ENCODE measurements at places on chromosomes 1 and 21.
A peak's percentile ranks its signal among the peaks of the same experiment; 100 is the strongest.

DNA sequence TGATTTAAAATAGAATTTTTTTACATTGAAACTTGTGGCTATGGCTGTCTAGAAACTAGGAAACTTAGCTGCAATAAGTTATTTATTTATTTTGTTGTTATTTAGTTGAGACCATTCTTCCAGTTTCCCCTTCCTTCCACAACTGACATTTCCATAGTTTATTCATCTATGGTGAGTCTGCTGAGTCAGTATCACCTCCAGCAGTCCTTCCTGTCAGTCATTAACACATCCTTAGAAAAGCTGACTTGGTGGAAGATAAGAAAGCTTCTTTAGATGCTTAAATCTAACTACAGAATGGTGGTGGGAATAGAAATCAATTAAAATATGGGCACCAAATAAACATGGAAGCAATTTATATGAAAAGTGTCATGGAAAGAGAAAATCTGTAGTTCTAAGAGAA, 714.0 kb downstream of the RWDD3 start:
- no peak for DNase-seq

DNA sequence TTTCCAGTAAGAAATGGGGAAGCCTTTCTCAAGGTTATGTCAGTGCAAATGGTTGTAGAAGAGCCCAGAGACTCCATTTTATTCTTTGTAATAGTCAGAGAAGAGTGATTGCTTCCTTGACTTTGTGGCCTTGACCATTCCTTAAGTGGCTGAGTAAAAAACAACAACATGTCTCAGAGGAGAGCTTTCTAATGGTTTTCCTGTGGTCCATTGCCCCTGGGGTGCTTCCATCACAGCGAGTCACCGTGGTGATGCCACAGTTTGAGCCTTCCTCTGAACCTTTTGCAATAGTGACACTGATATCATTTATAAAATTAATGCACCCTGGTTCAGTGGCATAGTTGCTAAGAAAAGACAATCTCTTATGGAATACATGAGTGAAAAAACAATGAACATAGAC, 38.6 kb downstream of the PAPPA2 start:
- no peak for DNase-seq

GRCh38 chr1:246565751-246566127, 322 bp downstream of the TFB2M start:
- no peak for DNase-seq

DNA sequence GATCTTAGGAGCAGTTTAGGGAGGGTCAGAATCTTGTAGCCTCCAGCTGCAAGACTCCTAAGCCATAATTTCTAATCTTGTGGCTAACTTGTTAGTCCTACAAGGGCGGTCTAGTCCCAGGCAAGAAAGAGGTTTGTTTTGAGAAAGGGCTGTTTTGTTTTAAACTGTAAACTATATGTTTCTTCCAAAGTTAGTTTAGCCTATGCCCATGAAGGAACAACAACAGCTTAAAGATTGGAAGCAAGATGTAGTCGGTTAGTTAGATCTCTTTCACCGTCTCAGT, 62.0 kb downstream of the SLC16A1 start:
- no peak for DNase-seq

DNA sequence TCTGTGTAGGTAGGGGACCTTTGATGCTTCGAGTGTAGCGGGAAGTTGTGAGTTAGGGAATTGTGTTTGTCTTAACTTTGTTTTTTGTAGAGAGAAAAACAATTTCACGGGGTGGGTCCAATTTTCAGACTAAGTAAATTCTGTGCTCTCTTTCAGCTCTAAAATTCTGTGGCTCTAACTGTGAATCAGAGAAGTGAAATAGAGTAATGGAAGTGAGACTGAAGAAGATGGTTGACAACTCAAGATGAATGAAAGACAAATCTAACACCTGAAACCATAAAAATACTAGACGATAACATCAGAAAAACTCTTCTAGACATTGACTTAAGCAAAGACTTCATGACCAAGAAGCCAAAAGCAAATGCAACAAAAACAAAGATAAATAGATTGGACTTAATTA, 4.4 kb upstream of the FMO1 start:
- DNase-seq: no peak

GRCh38 chr1:21051177-21051825, 125.4 kb downstream of the EIF4G3 start:
- no peak for DNase-seq

DNA sequence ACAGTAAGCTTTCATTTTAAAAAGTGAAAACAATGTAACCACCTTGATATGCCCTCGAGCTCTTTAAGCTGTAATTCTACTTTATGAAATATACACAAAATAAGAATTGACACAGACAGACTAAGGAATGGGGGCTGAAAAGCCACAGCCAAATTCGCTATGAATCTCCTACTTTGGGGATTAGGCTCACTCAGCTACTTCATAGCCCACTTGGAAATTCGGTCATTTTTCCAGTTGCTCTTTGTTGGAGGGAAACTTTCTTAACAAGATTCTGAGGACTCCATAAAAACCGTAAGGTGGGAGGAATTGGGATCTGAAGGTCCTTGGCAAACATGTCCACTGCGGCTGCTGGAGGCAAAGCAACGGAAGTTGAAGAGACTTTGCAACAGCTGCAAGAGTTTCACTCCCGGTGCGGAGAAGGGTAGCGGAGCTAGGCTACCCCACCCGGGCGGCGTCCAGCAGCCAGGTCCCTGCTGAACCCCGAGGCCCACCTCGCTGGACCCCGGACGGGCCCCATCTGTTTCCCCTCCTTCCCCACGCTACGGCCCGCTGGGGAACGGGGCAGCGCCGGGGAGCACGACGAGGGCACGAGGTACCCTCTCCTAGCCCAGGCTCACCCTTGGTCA, 634 bp downstream of the MYCBP start:
- peak; percentile 9 for DNase-seq

GRCh38 chr1:189609167-189609566, 868.5 kb downstream of the BRINP3 start:
- no peak for DNase-seq

GRCh38 chr1:201702936-201703335, 126.0 kb upstream of the IPO9 start:
- DNase-seq: peak; percentile 81

DNA sequence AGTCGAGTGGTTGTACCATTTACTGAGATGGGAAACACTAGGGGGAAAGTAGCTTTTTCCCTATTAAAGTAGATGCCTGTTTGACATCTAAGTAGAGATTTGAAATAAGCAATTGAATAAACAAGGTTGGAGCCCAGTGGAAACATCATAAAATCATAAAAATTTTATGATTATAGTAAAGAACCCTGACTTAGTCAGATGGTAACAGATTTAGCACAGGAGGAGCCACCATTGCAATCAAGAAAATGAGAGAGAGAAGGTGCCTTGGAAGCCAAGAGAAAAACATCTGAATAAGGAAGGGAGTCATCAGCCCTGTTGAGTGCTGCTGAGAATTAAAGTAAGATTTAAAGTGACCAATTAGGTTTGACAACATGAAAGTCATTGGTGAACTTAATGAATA, 49.8 kb downstream of the SMG7 start:
- DNase-seq: no peak

- no peak for DNase-seq
Measured at GRCh38 chr1:228469413-228470162, 17.6 kb upstream of the RNF187 start.

- DNase-seq: no peak
Measured at GRCh38 chr1:49060766-49061165, 284.1 kb upstream of the BEND5 start.

GRCh38 chr1:70256664-70257063, 35.5 kb downstream of the SRSF11 start:
- no peak for DNase-seq

- DNase-seq: no peak
Measured at GRCh38 chr1:6424619-6425593, at the start of gene ESPN. TSS of gene ESPN (plus strand) at chr1:6424776. CDS start at chr1:6424956, 180 bp downstream.

GRCh38 chr1:10973956-10974881, 38.2 kb upstream of the TARDBP start:
- no peak for DNase-seq

DNA sequence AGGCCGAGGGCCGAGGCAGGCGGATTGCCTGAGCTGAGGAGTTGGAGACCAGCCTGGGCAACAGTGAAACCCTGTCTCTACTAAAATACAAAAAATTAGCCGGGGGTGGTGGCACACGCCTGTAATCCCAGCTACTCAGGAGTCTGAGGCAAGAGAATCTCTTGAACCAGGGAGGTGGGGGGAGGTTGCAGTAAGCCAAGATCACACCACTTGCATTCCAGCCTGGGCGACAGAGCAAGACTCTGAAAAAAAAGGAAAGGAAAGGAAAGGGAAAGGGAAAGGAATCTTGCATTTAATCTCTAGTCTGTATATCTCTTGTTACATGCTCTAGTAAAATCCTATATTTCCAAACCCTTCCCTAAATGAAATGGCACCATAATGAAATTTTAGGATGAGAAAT, 328.3 kb upstream of the ADGRL2 start:
- DNase-seq: no peak

- DNase-seq: no peak
Measured at GRCh38 chr1:110298991-110299390, 40.2 kb upstream of the RBM15 start.

- no peak for DNase-seq
Measured at GRCh38 chr1:28421744-28422143, 52.2 kb downstream of the PHACTR4 start.

GRCh38 chr1:3678361-3679097, 26.2 kb downstream of the TP73 start:
- no peak for DNase-seq

DNA sequence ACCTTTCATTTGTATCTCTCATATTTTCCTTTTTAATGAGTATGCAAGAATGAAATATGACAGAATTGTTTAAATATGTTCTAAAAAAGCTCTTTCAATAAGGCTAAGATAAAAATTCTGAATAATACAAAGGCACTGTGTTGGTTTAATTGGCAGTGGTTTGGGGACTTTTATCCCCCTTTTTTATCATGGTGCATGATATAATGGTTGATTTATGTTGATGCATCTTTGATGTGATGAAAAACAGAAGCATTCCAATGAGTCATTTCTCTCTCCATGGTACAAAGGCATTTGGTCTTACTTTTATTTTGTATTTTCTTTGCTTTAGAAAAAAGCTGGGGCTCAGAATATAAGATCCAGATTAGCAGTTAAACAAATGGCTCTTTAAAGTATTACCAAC, 127.2 kb upstream of the GREM2 start:
- DNase-seq: no peak

DNA sequence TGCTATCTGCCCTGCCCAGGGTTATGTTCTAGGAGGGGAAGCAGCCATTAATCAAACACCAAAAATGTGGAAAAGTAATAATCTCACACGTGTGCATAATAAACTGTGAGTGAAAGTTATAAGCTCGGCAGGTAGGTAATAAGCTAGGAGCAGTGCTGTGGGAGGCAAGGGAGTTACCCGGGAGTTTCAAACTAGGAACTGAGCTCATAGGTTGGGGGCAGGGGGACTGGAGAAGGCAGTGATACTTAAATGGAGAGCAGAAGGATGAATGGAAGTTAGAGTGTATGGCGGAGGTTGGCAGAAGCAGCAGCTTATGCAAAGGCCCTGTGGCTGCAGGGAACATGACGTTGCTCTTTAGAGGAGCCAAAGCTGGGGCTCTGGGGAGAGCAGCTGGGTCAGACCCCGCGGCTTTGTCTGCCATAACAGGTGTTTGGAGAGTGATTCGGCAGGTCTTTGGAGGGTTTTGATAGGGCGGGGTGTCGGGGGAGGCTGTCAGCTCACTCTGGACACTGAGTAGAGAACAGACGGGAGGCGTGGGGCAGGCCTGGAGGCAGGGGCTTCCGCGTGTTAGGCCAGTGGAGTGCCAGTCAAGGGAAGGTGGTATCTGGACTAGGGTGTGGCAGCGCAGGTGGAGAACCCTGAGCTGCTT, 20.0 kb downstream of the PTPRF start:
- DNase-seq: peak; percentile 39

DNA sequence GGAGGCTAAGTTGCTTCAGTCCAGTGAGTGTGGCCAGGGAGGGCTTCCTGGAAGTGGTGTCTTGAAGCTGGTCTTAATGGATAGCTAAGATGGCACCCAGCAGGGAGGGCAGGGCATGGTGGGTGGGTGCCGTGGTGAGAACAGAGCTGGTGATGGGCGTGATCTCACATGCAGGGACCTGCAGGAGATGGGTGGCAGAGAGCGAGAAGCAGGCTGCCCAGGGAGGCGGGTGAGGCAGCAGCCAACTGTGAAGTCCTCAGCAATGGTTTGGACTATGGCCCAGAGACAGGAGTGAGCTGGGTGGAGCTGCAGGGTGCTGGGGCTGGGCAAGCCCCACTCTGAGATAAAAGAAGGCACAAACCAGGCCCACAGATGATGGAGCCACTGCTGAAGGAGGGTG, 50.7 kb downstream of the UMODL1 start:
- no peak for DNase-seq

DNA sequence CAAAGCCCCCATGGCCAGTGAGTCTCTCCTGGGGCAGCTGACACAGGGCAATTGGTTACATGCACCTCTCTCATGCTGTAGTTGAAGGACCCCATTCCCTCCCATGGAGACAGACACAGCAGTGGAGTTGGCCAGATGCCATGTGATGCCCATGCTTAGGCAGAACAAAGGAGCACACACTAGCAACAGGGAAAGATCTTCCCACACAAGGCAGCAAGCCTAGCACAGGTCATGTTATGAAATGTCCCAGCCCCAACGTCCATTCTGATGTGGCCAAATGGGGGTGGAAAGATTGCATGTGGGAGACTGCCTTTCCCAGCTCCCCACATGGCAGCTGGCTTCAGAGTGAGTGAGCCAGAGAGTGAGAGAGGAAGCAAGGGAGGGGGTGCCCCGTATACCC, 34.5 kb downstream of the AADACL4 start:
- no peak for DNase-seq

GRCh38 chr1:161218301-161219077, 3.4 kb downstream of the FCER1G start:
- no peak for DNase-seq

DNA sequence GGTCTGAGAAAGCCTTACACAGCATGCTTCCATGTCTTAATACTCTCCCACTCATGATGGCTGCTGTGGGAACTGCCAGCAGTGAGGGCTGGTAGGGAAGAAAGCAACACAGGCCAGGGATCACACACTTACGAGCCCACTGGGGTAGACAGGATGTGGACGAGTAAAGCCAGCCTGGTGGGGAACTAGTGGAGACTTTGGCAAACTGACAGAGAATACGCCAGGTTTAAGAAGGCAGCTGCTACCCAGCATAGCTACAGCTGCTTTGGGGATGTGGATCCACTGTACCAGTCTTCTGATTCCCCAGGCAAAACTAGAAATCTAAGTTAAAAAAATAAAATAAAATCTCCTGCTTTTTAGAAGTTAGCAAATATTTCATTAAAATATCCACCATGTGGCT, 664.0 kb downstream of the SMYD3 start:
- no peak for DNase-seq

DNA sequence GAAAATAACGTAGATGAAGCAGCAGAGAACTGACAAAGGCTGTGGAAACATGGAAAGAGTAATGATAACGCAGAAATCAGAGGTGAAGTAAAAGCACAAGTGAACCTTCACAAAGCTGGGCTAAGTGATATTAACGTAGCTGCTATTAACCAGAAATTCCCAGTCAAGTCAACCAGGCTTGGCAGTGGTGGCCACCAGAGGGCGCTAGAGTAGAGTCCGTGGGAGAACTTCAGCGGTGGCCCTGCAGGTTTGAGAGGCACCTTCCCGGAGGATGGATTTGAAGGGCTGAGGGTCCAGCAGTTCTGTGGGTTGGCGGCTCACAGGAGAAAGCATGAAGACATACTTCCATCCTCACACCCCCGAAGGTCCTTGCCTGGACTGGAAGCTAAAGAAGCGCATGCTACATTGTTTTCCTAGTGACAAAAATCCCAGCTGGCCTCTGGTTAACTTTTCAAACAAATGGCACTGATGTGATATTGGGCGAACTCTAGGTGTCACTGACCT, 81.7 kb upstream of the ZNF648 start:
- peak; percentile 95 for DNase-seq

Measured in body of pancreas (tissue), 4 donors.